Activated naive CD4-positive, alpha-beta T cell treated with anti-CD3 and anti-CD28 coated beads, Interleukin-2, amount 50 U/mL, for 72 hours (primary cell): ENCODE measurements at places on chromosomes 1 and 21. TPM values are rescaled to one million over a fixed set of nuclear protein-coding genes. Genes with fewer than 3 reads are reported as not detected.

DNA sequence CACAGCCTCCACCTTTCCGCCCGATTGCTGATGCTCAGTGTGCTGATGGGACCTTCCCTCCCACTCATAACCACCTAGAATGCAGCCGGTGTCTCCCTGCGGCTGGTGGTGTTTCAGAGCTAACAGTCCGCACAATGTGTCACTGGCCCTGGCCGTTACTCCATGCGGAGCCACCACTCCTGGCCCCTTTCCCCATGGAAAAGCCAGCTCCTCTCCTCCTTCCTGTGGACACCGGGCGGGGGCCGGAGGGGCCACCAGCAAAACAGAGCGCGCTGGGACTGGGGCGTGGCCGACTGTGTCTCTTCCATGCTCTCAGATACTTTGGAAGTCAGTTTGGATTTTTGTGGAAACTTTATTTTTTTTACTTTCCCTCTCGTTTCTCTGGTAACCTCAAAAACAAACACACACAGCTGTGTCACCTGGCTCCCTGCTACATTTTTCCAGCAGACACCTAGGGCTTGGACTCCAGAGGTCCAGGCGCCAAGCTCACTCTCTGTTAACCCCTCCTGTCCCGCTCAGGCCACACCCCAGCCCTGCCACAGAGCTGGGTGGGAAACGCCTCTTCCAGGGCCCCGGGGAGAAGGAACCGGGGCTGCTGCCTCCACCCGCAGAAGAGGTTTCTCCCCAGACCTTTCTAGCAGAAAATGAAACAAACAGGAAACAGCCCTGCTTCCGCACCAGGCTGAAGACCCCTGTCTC lies 32.5 kb upstream of the COL6A2 start:
- no peak for DNase-seq

- no peak for DNase-seq
Measured at GRCh38 chr1:67285780-67286488, 21.7 kb upstream of the IL12RB2 start.

Gene NUP210L
- total RNA-seq = 0.11 TPM

DNA sequence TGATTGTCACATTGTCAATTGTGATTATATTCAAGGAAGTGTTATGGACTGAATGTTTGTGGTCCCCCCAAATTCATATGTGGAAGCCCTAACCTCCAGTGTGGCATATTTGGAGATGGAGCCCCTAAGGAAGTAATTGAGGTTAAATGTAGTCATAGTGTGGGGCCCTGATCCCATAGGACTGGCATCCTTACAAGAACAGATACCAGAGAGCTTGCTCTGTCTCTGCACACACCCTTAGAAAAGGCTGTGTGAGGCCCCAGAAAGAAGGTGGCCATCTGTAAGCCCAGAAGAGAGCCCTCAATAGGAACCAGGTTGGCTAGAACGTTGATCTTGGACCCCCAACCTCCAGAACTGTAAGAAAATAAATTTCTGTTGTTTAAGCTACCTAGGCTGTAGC lies 28.1 kb downstream of the VANGL1 start:
- DNase-seq = no peak

Gene RCSD1
- total RNA-seq = 28.2 TPM

DNA sequence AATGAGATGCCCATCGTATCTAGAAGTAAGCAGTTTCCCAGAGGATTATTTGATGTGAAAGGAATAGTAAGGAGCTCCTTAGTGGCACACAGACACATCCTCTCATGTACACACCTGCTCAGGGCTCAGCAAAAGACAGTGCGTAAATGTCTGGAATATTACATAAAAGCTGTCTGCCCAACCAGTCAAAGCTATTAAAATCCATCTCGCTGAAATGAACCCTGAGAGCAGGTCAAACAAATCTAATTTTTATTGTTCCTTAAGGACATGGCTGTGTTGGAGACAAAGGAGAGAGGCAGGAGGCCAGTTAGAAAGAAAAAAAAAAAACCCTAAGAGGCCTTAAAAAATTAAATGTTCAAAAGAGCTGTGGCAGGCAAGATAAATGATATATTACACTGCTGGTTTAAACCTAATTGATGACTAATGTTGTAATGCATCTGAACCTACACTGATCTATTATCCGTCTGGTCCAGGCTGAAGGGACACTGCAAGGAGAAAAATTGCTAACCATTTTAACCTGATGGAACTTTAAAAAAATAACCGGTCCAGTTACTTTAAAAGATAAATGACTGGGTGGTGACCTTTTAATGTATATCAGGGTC lies 58.5 kb upstream of the FGGY start:
- no peak for DNase-seq

GRCh38 chr1:50193002-50193401 lies 84.3 kb downstream of the ELAVL4 start:
- DNase-seq = no peak

Gene NCF2
- total RNA-seq = 4.3 TPM

GRCh38 chr1:2470290-2471158 lies 5.6 kb upstream of the PLCH2 start:
- DNase-seq = no peak

Gene TESK2
- 4.5 TPM for total RNA-seq

Gene LCE3D
- total RNA-seq = not detected

- DNase-seq = no peak
Measured at GRCh38 chr1:200379432-200379757, 30.4 kb downstream of the ZNF281 start.

Gene PDZK1IP1
- total RNA-seq = not detected

- DNase-seq = no peak
Measured at GRCh38 chr1:243963571-243963970, 87.5 kb upstream of the ZBTB18 start.

DNA sequence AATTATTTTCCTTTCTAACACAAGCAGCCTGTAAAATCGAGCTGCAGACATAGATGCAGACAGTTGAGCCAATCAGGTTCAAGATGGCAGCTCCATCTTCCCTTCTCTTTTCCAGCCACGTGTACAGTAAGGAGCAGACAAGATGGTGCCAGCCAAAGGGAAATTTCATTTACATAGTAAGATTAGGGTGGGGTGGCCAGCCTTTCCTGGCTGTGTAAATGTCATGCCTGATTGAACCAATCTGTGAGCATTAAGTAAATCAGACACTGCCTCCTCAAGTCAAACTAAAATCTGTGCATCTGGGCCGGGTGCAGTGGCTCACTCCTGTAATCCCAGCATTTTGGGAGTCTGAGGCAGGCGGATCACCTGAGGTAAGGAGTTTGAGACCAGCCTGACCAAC lies 60.2 kb downstream of the TBCE start:
- DNase-seq = no peak

DNA sequence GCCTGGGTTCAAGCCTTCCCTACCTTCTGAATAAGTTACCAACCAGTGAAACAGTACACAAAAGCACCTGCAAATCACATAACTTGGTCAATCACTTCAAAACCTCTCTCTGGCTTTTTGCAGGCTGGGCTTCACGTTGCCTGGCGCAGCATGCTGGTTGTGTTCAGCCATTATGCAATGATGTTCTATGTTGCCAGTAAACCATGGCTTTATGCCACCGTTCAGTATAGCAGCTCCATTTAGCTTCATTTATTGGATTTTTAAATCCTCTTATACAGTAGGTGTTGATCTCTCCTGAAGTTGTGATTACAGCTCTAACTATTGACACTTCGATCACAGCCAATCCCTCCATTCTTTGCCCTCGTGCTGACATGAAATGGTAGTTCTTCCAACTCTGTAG lies 233.6 kb upstream of the PTBP2 start:
- DNase-seq = no peak

GRCh38 chr1:168246506-168246905 lies 20.7 kb downstream of the SFT2D2 start:
- DNase-seq = no peak

DNA sequence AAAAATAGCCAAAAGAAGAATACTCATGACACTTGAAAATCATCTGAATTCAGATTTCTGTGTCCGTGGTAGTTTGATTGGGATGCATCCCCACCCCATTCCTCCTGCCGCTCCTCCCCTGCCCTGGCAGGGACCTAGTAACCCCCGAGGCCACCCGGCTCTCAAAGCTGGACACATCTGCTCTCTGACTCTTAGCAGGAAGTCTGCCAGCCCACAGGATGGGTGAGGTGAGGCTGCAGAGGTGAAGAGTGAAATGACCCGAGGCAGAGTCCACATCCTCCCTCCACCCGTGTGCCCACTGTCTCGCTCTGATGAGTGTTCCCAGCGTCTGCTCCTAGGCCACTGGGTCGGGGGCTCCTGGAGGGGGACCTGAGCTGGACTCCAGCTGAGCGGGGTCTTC lies 308.5 kb upstream of the VAMP3 start:
- no peak for DNase-seq
